ENCODE measurements at places on chromosomes 4 and X.

DNA sequence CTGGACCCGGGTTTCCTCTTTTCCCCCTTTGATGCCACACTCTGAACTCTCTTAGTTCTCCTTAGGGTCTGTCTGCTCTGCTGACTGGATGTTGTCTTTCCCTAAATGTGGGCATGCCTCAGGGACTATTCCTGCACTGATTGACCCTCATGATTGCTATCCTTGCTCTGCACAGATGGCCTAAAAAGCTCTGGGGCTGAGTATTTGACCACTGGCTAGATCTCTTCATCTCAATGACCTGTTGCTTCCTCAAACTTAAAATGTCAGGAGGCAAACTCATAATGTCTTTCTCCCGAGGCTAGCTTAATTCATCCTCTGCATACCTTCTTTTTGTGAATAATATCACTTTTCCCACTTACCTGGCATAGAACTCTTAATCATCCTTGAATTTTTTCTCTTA, 157.4 kb downstream of the GATB start:
- DNase-seq = no peak

- no peak for DNase-seq
Measured at GRCh38 chr4:27484216-27484615, 623.6 kb downstream of the STIM2 start.

DNA sequence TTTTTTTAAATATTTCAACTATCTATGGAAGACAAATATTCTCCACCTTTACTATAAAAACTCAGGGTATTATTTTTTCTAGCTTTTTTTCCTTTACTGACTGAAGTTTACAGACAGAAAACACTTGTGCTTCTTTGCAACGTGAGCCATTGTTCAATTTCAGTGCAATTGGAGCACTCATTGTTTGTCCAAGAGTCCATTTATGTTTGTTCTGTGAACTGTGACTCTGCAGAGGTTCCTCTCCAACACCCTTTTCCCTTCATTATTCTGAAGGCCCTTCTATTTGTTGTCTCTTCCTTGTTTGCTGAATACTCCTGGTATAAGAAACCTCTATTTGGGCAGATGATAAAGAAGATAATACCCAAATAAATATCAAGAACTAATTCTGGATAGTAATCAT, 37.4 kb downstream of the DAPP1 start:
- DNase-seq = no peak

DNA sequence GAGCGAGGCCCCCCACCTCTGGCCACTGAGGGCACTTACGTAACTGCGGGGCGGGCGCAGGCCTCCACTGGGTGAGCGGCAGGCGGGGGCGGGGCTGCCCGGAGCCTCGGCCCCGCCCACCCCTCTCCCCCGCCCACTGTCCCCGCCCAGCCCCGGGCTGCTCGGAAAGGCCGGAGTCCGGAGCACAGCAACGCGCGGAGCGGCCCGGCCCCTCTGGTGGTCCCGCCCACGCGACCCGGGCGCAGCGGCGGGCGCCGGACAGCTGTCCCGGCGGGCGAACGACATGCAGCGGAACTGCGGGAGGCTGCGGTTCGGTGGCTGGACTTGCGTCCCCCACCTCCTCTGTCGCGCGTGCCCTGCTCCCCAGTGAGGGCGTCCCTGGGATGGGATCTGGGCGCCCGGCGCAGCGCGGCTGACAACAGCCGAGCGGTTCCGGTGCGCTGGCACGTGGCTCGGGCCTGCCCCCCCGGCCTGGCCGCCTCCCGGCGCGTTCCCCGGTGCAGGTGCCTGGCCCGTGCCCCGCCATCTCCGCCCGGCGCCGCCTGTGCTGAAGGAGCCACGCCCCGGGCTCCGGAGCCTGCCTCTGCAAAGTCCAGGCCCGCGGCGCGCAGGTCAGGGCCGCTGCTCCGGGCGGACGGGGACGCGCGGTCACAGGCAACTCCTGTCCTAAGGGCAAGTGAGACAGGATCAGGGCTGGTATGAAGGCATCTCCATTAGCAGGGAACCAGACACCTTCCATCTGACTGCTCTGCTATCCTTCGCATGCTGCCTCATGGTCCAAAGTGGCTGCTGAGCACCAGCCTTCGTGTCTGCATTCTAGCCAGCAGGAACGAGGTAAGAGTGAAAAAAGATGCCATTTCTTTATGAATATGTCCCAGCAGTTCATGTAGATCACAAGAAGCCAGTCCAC, 21.8 kb upstream of the JAKMIP1 start:
- no peak for DNase-seq

- DNase-seq = no peak
Measured at GRCh38 chrX:23661671-23662070, 5.6 kb upstream of the PRDX4 start.

DNA sequence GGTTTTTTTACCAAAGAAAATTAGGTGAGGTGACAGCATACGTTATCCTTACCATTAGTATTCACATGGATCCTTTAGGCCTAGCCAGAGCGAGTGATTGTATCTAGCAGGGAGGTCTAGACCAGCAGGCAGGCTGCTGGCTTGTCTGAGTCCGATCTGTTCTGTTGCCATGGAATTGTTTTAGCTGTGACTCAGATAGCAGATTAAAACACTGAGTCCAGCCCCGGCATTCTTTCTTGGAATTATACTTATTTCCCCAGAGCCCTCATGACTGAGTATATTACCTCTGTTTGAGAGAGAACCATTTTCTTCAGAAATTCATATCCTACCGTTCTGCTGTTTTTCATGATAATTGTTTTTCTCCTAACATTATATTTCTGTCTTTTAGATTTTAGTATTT, 37.4 kb downstream of the OCRL start:
- DNase-seq = no peak

DNA sequence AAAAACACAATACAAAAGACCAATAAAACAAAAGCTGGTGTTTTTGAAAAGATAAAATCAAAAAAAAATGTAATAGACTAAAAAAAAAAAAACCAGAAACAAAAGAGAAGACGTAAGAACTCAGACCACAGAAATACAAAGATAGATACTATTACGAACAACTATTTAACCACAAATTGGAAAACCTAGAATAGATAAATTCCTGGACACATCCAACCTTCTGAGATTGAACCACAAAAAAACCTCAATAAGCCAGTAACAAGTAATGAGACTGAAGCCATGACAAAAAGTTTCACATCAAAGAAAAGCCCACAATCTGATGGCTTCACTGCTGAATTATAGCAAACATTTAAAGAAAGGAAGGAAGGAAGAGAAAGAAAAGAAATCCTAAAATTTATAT, 16.2 kb downstream of the RCHY1 start:
- no peak for DNase-seq

DNA sequence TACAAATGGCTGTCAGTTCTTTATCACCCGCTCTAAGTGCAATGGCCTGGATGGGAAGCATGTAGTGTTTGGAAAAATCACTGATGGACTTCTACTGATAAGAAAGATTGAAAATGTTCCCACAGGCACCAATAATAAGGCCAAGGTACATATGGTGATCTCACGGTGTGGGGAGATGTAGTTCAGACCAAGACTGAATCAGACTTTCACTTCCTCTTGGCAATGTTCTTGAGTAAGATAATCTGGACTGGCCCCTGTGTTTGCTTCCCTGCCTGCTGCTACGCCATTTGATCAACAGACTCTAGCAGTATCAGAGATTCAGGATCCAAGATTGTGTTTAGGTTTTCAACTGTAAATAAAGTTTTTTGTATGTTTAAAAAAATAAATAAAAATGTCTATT, 682.2 kb upstream of the AMOT start:
- DNase-seq = no peak

DNA sequence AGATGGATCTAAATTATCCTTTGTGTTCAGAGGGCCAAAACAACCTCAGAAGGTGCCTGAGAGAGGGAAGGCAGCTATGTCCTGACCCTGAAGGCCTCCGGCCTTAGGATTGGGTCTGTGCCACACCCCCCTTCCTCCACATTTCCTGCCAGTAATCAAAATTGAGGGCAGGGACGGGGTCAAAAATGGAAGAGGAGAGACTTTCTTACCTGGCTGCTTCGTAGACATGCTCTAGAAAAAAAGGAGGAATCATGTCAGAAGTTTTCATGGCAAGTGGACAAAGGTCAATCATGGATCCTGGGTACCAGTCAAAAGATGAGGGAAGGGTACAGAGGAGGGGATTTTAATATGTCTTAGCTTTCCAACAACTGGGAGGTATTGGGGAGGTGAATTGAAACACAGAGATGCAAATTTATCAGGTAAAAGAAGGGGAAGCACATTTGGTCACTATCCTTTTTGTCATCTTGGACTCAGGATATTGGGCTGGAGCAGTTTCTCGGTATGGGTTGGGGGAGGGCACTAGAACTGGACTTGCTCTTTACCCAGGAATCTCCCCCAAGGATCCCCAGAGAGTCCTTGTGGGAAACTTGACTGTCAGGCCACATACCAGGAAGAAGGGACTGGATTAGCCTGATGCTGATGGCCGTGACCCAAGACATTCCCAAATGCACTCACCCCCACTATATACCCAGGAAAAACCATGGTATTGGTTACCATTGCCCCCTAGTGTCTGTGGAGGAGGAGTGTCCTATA, 17.1 kb downstream of the VSIG4 start:
- no peak for DNase-seq

DNA sequence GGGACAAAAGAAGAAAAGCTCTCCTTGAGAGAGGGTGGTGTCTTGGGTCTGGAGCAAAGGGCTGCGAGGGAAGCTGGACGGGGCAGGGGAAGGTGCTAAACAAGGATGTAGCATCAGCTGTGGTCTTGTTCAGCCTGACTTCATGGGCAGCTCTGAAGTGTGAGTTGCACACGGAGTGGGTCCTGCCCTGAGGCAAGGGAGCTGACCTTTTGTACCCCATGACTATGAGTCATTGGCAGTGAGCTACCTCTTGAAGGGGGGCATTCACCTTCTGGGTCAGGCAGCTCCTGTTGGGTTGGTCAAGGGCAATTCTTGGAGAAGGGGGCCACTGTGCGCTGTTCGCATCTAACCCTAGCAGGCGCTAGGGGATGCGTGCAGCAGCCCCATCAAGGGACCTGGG, 151.8 kb downstream of the SMIM20 start:
- no peak for DNase-seq

Data from GM04503 (cell line).